Endothelial cell of umbilical vein (primary cell): ENCODE measurements at places on chromosomes 7 and 10. TPM values are rescaled to one million over a fixed set of nuclear protein-coding genes. Genes with fewer than 3 reads are reported as not detected.

Gene NME8
- total RNA-seq = not detected in 2 replicates

Gene HOXA2
- total RNA-seq = 2.2 and 2.3 TPM in 2 replicates

Gene HOXA6
- total RNA-seq = 17.9 and 20.7 TPM in 2 replicates

Gene HSPA12A
- total RNA-seq = 0.22 and 0.30 TPM in 2 replicates
